NCI-H524 treated with DMSO at 0.1 percent for 48 hours (cell line): ENCODE measurements at places on chromosomes 1 and 21.
A peak's percentile ranks its signal among the peaks of the same experiment; 100 is the strongest.

GRCh38 chr1:70256664-70257063, 35.5 kb downstream of the SRSF11 start:
- DNase-seq = no peak

DNA sequence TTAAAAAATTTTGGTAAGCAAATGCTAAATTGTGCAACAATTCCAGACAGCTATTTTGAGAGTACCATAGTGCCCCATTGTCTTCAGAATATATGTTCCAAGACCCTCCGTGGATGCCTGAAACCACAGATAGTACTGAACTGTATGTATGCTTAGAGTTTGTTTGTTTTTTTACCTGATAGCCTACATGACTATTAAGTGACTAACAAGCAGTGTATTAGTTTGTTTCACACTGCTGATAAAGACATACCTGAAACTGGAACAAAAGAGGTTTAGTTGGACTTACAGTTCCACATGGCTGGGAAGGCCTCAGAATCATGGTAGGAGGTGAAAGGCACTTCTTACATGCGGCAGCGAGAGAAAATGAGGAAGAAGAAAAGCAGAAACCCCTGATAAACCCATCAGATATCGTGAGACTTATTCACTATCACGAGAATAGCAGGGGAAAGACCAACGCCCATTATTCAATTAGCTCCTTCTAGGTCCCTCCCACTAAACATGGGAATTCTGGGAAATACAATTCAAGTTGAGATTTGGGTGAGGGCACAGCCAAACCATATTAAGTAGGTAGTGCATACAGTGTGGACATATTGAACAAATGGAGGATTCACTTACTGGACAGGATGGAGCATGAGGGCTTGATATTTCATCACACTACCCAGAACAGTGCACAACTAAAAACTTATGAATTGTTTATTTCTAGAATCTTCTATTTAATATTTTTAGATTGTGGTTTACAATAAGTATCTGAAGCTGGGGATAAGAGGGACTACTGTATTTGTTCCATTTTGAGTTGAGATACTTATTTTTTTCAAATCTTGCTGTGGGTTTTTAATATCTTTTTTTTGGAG, 78.5 kb downstream of the LHX9 start:
- no peak for DNase-seq

DNA sequence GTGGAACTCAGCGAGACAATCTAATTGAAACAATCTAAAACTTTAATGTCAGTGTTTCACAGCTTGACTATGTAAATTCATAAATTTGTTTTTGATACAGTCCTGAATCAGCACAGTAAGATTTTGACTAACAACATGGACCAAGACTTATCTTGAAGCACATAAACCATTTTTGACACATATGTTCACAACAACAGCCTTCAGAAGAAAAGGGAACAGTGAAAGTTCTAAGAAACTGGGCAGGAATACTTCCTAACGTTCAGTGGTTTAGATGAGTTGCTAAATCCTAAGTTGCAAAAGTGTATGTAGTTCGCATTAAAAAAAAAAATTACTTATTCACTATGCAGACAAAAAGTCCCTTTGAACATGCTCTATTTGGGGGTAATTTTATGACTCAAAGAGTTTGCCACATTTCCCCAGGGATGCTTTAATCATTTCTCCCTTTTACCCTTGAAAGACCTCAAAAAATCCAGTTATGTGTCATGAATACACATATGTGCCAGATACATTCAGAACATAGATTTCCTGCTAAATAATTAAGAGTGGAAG, 120.2 kb downstream of the MRPL39 start:
- no peak for DNase-seq

DNA sequence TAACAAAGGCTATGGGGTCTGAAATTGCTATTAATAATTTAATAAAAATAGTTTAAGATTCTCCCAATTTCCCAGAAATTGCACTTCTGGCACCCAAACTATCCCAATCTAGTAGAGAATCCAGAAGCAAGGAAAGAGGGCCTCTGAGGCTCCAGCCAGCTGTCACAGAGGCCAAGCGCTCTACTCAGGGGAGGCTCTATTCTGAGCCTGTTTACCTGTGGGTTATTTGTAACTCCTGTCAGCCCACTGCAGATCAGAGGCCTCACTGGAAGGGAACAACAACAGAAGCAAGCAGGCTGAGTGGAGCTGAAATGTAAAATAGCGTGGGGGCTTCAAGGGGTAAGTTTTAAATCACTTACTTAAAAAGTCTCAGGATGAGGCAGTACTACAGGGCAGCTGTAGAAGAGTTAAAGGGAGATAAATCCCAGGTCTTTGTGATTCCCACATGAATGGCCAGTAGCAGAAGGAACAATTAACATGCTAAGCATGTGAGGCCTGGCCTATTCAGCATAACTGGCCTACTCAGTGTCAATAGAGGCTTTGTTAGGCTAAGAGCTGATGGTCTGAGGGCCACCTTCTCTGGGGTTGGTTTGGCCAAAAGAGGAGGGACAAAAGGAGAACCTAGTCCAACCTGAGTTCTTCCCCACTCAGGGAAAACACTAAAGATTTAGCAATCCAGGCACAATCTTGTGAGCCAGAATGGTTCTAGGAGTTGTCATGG, 12.8 kb downstream of the ZNF687 start:
- DNase-seq = no peak

GRCh38 chr1:245232931-245233330, 78.1 kb downstream of the KIF26B start:
- DNase-seq = no peak

DNA sequence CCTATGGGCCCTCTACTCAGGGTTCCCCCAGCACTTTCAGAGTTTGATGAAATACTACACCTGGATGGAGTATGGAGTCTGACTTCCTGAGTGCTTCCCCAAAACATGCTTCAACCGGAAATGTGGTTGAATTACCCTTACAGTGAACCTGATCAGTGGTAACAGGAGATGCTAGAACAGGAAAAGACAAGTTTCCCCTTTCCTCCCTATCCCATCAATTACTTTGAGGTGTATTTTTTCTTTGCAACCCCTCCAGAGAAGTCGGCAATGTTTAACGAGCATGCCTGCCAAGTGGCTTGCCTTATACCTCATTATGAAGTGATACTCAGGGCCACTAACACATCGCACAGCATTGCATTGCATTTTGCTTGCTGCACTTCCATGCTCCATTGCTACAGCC, 7.0 kb downstream of the KRTAP15-1 start:
- DNase-seq = no peak

DNA sequence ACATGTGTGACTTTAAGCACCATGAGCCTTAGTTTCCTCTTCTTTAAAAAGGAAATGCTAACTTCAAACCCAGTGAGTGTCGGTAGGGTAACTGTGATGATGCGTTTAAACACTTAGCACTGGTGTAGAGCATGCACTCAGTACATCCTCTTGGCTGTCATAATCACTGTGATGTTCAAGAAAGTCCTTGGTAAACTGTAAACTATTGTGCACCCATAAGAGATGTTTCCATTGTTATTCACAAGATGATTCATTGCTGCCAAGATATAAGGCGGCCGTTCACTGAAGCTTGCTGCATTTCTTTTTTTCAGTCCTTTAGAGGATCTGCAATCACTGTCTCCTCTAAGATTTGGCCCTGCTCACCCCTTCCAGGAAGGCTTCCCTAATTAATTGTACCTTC, 61.8 kb upstream of the DAB1 start:
- no peak for DNase-seq

DNA sequence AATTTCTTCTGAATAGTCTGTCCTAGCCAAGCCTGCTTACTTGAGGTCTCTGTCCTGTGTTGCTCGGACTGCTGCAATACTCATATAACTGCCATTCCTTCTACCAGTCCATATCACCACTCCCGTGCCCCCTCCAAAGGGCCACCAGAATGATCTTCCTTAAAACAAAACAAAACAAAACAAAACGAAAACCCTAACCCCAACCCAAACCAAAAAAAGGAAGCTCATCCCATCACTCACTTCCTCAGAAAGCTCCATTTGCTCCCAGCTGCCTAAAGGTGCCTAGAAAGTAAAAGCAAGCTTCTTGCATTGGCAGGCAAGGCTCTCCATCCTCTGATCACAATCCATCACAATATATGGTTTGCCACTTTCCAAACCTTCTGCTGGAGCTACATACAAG, 20.3 kb downstream of the USP24 start:
- DNase-seq = no peak

GRCh38 chr1:93573940-93574469, 107.6 kb downstream of the BCAR3 start:
- DNase-seq = no peak

- no peak for DNase-seq
Measured at GRCh38 chr21:44766818-44767354, 34.7 kb downstream of the UBE2G2 start.

DNA sequence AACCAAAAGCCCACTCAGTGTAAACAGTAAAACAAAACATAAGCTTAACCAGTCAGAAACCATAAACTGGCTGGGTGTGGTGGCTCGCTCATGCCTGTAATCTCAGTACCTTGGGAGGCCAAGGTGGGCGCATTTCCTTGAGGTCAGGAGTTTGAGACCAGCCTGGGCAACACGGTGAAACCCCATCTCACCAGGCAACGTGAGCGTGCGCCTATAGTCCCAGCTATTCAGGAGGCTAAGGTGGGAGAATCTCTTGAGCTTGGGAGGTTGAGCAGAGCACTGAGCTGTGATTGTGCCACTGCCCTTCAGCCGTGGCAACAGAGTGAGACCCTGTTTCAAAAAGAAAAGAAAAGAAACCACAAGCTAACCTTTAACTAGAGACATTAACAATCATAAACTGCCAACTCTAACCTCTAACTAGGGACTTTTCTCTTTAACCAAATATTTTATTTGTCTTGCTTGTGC, 13.1 kb upstream of the PRRC2C start:
- no peak for DNase-seq

DNA sequence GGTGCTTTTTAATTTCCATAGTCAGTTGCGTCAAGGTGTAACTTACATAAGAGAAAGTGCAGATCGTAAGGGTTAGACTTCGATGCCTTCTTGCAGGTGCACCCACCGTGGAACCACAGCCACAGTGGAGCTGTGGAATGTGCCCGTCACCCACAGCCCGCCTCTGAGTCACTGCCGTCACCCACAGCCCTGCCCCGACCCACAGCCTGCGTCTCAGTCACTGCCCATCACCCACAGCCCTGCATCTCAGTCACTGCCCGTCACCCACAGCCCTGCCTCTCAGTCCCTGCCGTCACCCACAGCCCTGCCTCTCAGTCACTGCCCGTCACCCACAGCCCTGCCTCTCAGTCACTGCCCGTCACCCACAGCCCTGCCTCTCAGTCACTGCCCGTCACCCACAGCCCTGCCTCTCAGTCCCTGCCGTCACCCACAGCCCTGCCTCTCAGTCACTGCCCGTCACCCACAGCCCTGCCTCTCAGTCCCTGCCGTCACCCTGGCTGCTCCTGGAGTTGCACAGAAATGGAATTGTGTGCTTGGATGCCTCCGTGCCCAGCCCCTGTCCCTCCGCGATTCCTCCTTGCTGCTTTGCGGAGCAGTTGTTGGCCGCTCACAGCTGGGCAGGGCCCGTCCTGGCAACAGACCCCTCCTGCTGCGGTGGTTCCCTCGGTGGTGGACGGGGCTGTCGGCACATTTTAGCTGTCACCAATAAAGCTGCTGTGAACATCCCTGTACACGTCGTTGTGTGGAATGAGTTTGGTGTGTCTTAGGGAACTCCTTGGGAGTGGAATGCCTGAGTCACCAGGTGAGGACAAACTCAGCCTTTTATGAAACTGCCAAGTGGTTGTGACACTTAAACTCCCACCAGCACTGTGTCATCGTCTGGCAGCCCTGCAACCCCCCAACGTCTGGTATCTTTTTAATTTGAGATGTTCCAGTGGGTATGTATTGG, 44.9 kb upstream of the COL6A2 start:
- DNase-seq = no peak

- DNase-seq = no peak
Measured at GRCh38 chr1:220775240-220775853, 11.4 kb upstream of the MTARC1 start.

- DNase-seq = no peak
Measured at GRCh38 chr1:40926441-40926840, 53.1 kb upstream of the CTPS1 start.

DNA sequence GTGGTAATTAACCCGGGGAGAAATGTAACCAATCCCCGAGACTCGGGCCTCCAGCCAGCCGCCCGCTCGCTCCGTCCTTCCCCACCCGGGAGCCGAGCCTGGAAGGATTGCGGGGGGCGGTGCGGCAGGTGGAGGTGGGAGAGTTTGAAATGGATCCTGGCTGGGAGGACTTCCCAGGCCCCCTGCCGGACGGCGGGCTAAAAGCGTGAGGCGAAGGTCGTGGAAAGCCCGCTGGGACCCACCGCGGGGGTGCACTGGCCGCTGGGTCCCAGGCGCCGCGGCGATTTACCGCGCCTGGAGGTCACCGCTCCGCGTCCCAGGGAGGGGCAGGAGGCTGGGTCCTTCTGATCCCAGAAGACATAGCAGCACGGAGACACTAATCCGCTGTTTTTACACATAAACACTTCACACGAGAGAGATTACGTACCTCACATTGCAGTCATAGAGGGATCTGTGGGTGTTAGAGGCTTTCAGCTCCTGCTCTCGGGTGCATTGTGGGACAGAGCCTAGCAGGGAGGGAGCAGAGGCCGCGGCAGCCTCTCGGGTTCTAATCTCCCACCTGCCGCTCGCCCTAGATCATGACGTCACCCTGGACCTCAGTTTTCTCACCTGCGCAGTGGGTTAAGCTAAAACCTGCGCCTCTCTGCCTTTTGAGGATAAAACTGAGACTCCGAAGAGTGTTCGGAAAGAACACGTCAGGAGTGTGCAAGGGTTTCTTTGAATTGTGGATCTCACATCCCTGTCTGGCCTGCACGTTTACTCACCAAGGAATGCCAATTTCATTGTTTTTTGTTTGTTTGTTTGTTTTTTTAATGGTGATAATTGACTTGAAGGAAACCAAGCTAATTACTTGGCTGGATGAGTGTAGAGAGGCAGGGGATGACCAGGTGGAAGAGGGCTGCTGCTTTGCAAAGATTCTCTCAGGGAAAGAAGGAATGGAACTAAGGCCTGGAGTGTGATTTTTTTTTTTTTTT, 17.1 kb upstream of the TMEM9 start:
- DNase-seq = peak; percentile 46

- no peak for DNase-seq
Measured at GRCh38 chr21:31078796-31079195, 40.5 kb upstream of the KRTAP19-8 start.

GRCh38 chr1:221040691-221041285, 161.5 kb downstream of the HLX start:
- DNase-seq = no peak

- DNase-seq = no peak
Measured at GRCh38 chr1:223454959-223455358, 61.7 kb downstream of the CCDC185 start.

GRCh38 chr21:45411810-45412206, 6.8 kb downstream of the COL18A1 start:
- no peak for DNase-seq

DNA sequence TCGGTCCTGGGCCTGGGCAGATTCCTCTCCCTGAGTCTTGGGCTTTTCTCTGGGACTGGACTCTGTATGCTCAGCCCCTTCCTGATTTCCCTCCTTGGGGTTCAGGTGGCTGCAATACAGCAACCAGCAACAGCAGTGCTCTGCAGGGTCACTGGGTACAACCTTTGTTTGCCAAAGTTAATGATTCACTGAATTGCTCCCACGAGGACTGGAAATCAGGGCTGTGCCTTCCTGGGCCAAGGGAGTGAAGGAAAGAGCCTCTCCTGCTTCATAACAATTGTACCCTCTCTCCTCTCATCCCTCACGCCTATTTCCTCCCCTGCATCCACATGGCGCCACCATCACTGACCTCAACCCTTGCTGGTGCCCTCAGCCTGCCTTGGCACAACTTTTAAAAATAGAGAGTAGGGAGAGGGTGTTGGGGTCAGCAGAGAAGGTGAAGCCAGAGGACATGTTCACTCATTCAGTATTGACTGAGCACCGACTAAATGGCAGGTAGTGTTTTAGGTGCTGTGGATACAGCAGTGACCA, 52.8 kb upstream of the GOLT1A start:
- no peak for DNase-seq

GRCh38 chr21:34621434-34622350, 6.8 kb upstream of the RCAN1 start:
- DNase-seq = no peak
